ENCODE measurements at places on chromosomes 6 and 20. TPM values are rescaled to one million over a fixed set of nuclear protein-coding genes. Genes with fewer than 3 reads are reported as not detected.

SCUBE3 gene
- 4.9 TPM for total RNA-seq

DLK2 gene
- not detected for total RNA-seq

DNA sequence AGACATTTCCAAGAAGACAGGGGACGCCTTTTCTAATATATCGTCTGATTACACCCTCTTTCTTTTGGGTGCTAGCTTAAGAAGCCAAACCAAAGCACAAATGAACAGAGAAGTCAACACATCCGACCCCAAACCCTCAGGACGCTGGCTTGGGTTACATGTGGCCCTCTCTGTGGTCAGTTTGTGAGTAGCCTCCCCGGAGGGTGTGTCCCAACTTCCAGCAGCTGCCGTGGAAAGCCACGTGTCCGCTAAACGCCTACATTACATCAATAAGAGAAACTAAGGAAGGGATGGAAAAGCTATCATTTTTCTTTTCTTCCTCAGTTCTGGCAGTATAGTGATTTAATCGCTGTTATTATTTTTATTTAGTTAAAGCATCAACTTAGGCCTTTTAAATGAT is 487 bp upstream of the BMP6 start:
- no peaks in the 10 kb centered on the region for H3K36me3 ChIP-seq
- no peak overlapping the region for H3K27ac ChIP-seq

C6orf163 gene
- 3.3 TPM for total RNA-seq

GRCh38 chr6:85081102-85081501 is 316.7 kb upstream of the TBX18 start:
- no peaks in the 10 kb centered on the region for H3K36me3 ChIP-seq
- no peaks in the 10 kb centered on the region for H3K27me3 ChIP-seq
- no peak for DNase-seq
- H3K27ac ChIP-seq: no peak overlapping the region

DNA sequence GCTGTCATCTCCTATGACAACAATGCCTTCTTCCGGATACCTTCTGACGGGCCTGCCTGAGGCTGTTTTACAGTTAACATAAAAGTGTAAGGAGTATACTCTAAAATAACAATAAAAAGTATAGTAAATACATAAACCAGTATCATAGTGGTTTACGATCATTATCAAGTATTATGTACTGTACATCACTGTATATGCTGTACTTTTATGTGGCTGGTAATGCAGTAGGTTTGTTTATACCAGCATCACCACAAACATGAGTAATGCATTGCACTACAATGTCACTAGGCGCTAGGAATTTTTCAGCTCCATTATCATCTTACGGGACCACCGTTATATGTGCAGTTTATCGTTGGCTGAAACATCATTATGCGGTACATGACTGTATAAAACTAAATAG is 76.5 kb downstream of the VEGFA start:
- no peaks in the 10 kb centered on the region for H3K27me3 ChIP-seq
- no peaks in the 10 kb centered on the region for H3K36me3 ChIP-seq
- no peak for DNase-seq
- no peaks in the 10 kb centered on the region for H3K4me1 ChIP-seq

PDSS2 gene
- total RNA-seq: 9.5 TPM

- H3K36me3 ChIP-seq: no peaks in the 10 kb centered on the region
- H3K4me3 ChIP-seq: no peak overlapping the region
- DNase-seq: no peak
- no peaks in the 10 kb centered on the region for H3K27me3 ChIP-seq
- H3K27ac ChIP-seq: no peak overlapping the region
Measured at GRCh38 chr6:48564036-48564820, 453.2 kb upstream of the PTCHD4 start.

GRCh38 chr6:51891784-51892183 is 195.6 kb downstream of the PKHD1 start:
- no peak overlapping the region for H3K27ac ChIP-seq
- no peaks in the 10 kb centered on the region for H3K27me3 ChIP-seq
- no peak overlapping the region for H3K4me3 ChIP-seq

DNA sequence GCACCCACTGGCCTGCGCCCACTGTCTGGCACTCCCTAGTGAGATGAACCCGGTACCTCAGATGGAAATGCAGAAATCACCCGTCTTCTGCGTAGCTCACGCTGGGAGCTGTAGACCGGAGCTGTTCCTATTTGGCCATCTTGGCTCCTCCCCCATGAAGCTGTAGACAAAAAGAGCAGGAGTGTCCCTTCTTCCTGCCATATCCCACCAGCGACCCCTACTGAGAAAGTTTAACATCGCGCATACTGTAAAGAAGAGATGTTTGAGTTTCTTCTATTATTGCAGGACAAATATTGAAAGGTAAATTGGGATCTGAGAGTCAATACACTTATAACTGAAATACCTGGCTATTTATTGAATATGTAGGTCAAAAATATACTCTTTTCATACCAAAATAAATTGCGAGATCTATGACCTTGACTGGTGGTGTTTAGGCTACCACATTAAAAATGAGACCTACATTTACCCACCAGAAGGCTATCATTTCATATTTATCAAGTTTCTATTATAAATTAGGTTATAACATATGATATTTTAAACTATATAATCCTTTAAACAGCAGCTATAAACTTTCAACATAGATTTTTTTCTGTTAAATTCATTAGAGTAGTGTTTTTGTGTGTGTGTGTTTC is 586.3 kb downstream of the HTR1B start:
- DNase-seq: no peak
- no peak overlapping the region for H3K4me3 ChIP-seq
- no peaks in the 10 kb centered on the region for H3K4me1 ChIP-seq
- H3K27ac ChIP-seq: no peak overlapping the region
- H3K27me3 ChIP-seq: no peaks in the 10 kb centered on the region

DPPA5 gene
- total RNA-seq: not detected

GRCh38 chr6:10411131-10411970 is 3.5 kb downstream of the TFAP2A start:
- H3K4me1 ChIP-seq: peaks cover 47% of the 10 kb centered on the region
- no peak for DNase-seq
- no peaks in the 10 kb centered on the region for H3K36me3 ChIP-seq
- peak overlapping the region; percentile 63 for H3K4me3 ChIP-seq
- H3K27me3 ChIP-seq: peaks cover 87% of the 10 kb centered on the region

Data from sigmoid colon (tissue), 7 donors.